ENCODE measurements at places on chromosomes 5 and 9. TPM values are rescaled to one million over a fixed set of nuclear protein-coding genes. Genes with fewer than 3 reads are reported as not detected.
A peak's percentile ranks its signal among the peaks of the same experiment; 100 is the strongest.

DNA sequence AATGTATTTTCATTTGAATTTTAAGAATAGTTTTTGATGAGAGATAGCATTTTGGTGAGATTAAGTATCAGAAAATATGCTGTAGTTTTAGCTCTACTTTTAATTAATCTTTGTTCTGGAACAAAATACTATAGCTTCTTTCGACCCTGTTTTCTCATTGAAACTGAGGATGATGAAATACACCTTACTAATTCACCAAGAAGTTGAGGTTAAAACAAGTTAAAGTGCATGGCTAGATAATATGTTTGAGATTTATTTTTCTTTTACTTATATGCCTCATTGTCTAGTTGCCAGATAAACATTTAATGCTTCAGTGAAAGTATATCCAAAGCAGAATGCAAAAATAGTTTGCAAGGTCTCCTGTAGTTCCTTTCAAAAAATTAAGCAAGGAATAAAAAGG is 140.1 kb upstream of the KCNN2 start:
- no peak for DNase-seq
- no peaks in the 10 kb centered on the region for H3K4me1 ChIP-seq
- no peaks in the 10 kb centered on the region for H3K27me3 ChIP-seq
- no peaks in the 10 kb centered on the region for H3K36me3 ChIP-seq

DNA sequence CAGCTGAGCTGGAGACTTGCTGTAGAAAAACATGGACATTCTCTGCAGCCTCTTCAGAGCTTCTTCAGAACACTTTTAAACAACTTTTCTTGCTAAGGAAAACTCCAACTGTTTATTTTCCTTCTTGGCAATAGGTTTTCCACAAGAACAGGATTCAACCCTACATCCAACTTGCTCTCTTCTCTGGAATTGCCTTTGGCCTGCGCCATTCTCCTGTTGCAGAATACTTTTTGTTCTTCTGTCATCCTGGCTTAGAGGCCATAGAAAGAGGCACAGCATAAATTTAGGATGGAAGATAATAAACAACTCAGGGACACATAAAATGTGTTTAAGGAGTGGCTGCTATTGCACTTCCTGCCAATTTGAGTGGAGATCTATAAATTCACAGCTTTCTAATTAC is 54.7 kb upstream of the ICE1 start:
- H3K4me1 ChIP-seq: no peaks in the 10 kb centered on the region
- no peak overlapping the region for H3K4me3 ChIP-seq
- DNase-seq: no peak
- no peak overlapping the region for H3K27ac ChIP-seq

Gene FKTN
- 32.6 TPM for total RNA-seq

- no peak for DNase-seq
- H3K4me3 ChIP-seq: no peak overlapping the region
- no peaks in the 10 kb centered on the region for H3K27me3 ChIP-seq
- no peaks in the 10 kb centered on the region for H3K36me3 ChIP-seq
- no peak overlapping the region for H3K27ac ChIP-seq
- peaks cover 20% of the 10 kb centered on the region for H3K4me1 ChIP-seq
Observed at GRCh38 chr9:112094948-112095681, 80.0 kb downstream of the SUSD1 start.

GRCh38 chr9:131762356-131762932 is 22.6 kb upstream of the RAPGEF1 start:
- no peaks in the 10 kb centered on the region for H3K4me1 ChIP-seq
- H3K27ac ChIP-seq: no peak overlapping the region
- H3K36me3 ChIP-seq: no peaks in the 10 kb centered on the region
- DNase-seq: peak; percentile 91

Gene COL23A1
- 8.2 TPM for total RNA-seq

- H3K4me1 ChIP-seq: no peaks in the 10 kb centered on the region
- H3K27ac ChIP-seq: no peak overlapping the region
- no peaks in the 10 kb centered on the region for H3K36me3 ChIP-seq
- no peaks in the 10 kb centered on the region for H3K27me3 ChIP-seq
- no peak overlapping the region for H3K4me3 ChIP-seq
- no peak for DNase-seq
Observed at GRCh38 chr5:52895075-52895474, 94.1 kb upstream of the ITGA2 start.

DNA sequence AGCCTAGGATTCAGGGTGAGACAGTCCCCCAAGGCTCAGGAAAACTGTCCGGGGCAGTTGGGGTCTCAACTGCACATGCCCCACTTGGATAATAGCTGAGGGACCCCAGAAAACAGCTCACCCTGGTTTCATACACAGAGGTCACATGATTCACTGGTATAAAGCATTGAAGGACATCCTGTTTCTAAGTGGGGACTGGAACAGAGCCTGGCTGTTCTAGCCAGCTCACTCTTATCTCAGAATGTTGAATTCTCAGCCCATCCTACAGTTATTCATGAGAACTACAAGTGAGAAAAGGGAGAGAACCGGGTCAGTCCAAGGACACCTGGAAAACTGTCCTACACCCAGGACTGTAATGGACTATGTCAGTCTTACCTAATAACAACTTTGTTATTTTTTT is 170.9 kb downstream of the FGF1 start:
- H3K4me3 ChIP-seq: no peak overlapping the region
- no peaks in the 10 kb centered on the region for H3K27me3 ChIP-seq
- DNase-seq: no peak
- H3K27ac ChIP-seq: no peak overlapping the region

DNA sequence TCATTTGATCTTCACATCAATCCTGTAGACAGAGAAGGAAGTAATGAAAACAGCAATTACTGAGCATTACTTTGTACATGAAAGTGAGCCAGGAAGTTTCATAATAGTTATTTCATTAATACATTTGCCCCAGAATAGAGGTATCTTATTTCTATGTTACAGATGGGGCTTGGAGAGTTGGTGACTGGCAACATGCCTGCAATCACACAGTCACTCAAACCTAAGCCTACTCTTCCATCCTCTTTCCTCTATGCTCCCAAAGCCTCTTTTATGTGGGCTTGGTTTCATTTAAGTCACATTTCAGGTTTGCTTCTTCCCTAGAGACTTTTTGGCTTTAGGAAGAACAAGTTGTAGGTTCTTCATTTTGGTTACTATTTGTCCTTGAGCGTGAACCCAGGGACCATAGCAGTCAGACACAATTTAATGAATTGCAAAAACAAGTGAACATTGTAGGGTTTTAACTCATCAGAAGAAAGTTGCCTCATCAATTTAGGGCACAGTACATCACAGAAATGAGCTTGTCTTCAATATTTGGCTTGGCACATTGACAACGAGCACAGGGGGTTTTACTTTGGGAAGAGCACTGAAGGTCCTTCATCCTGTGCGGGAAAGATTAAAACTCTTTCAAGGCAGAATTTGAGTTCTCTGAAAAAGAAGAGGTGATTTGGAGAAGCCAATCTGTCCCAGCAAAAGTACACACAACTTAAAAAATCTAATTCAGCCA is 381.1 kb downstream of the TMEM38B start:
- no peak overlapping the region for H3K4me3 ChIP-seq
- no peak for DNase-seq
- H3K27me3 ChIP-seq: no peaks in the 10 kb centered on the region
- no peaks in the 10 kb centered on the region for H3K4me1 ChIP-seq

Gene PROB1
- total RNA-seq: 2.7 TPM

Gene PCDHGC4
- 2.3 TPM for total RNA-seq

DNA sequence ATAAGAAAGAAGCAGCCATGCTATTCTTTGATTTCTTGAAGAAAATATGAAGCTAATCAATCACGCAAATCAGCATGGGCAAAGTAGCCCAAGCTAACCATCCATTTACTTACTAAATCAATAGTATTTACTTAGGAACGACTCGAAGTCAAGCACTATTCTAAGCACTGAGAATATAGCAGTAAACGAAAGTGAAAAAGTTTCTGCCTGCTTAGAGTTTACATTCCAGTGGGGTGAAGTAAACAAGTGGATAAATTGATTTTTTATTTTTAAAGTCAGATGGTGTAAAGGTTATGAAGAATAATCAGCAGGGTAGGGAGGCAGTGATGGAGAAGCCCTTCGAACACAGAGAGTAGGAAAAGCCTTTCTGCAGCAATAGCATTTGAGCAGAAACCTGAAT is 5.5 kb downstream of the TSTD2 start:
- no peak overlapping the region for H3K27ac ChIP-seq
- no peak overlapping the region for H3K4me3 ChIP-seq
- no peaks in the 10 kb centered on the region for H3K27me3 ChIP-seq

Gene TAF11L5
- not detected for total RNA-seq

DNA sequence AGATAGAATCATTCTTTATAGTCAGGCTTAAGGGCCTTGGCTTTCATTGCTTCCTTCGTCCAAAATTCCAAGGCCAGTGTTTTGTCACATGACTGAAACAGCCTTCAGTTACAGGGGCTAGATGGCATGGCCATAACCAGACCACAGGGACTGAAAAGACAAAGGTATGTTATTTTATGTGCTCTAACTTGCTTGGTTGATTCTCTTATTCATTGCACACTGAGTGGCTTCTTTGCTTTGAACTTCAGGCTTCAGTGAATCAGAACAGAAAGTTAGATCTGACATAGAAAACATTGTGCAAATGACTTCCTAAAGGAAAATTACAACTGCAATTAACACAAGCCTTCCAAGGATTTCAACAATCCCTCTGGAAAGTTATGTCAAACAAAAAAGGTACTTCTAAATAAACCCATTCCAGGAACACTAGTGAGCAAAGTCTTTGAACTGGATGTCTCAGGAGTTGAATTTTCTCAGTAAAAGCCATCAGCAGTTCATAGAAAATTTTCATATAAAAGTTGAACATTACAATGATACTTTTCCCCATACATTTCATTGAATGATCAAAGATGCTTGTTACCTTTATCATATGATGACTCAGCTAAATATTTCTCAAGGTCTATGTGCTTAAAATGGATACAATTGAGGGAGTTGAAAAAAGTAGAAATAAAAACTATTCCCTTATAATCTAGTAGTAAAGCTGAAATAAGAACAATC is 355.3 kb downstream of the TMEM232 start:
- no peak overlapping the region for H3K27ac ChIP-seq

DNA sequence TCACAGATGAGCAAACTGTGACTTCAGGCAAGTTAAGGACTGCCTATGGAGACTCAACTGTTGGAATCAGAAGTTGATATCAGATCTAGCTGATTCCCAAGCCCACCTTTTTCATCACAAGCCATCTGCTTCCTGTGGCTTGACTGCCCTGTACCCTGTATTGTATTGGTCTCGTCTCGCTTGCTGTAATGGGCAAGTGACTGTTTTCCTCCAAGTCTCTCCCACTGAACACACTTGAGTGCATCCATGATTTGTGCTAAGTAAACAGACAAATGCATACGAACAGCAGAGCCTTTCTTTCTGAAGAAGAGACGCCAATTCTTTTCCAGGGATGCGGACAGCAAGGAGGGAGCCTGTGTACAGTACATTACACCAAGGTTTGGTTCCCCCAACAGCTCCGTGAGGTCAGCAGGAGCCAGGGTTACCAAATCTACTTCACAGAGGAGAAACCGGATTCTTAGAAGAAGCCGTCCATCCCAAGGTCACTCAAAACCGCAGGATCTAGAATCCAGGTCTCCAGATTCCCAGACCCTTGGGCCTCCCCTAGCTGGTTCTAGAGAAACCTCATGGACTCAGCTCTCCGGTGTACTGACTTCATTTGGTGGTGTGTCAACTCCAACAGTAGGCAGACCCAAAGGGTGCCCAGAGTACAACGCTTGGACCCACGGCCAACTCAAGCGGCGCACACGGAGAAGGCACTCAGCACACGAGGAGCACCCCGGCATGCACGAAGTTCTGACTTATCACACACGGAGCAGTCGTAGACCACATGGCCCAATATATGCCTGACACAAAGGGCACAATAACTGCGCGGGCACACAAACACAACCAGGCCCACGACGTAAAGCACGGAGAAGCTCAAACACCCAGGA is 1.1 kb downstream of the BAG1 start:
- H3K4me1 ChIP-seq: peaks cover 5% of the 10 kb centered on the region
- peak overlapping the region; percentile 99 for H3K4me3 ChIP-seq
- peak; percentile 32 for DNase-seq
- H3K27me3 ChIP-seq: no peaks in the 10 kb centered on the region
- no peak overlapping the region for H3K27ac ChIP-seq

DNA sequence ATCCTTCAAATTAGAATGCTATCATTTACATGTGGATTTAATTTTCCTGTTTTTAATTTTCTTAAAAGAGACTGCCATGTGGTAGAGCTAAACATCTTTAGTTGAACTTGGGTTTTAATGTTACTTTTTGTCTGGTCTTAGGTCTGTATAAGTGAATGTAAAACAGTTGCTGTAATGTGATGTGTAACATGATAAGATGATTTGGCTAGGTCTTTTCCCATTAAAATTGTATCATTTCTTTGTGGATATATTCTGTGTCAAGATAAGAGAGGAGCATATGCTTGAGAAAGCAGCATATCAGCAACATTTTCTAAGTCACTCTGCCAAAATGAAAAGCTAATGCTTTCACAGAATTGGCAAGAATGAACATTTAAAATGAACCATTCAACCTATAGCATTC is 18.5 kb downstream of the TMEM167A start:
- H3K4me1 ChIP-seq: no peaks in the 10 kb centered on the region
- DNase-seq: no peak
- H3K36me3 ChIP-seq: peaks cover 9% of the 10 kb centered on the region
- H3K27ac ChIP-seq: no peak overlapping the region
- H3K4me3 ChIP-seq: no peak overlapping the region
- H3K27me3 ChIP-seq: no peaks in the 10 kb centered on the region

DNA sequence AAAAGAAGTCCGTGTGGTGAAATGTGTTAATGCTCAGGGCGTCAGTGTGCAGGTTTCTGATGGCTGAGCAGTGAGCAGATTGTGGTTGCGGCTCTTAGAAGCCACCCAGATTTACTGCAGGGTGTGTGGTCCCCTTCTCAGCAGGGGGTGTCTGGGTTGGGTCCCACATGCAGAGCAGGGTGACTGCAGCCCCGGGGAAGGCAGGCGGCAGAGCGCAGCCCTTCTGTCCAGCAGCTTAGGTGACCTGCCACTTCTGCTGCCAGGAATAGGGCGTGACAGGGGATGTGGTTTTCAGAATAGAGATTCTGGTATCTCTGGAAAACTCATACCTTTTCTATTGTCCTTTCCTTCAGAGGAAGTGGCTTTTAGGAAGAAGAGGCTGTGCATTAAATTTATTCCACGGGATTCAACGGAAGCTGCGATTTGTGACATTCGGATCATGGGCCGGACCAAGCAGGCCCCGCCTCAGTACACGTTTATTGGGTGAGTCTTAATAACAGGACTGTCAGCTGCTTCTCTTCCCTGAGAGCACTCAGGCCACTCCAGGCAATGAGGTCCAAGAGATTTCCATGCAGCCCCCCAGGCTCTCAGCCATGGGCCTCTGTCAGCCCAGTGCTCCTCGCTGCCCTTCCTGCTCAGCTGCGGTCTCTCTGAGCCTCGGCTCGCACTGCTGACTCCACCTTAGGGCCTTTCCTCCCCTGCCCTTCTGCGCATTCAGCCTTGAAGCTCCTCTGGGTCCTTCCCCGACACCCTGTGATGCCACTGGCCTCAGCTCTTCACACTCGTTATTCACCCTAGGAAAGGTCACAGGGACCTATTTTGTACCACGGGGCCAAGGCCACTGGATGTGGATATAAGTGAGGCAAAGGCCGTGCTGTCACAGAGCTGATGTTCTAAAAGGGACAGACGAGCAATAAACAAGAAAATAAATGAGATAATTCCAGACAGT is 65.4 kb downstream of the MVB12B start:
- no peak overlapping the region for H3K4me3 ChIP-seq
- H3K4me1 ChIP-seq: peaks cover 10% of the 10 kb centered on the region
- no peak for DNase-seq
- H3K36me3 ChIP-seq: no peaks in the 10 kb centered on the region
